Hematopoietic multipotent progenitor cell treated with erythropoietin and hydrocortisone succinate and interleukin-3 and kit ligand, for 17 days (in vitro differentiated cells): ENCODE measurements at places on chromosomes 3 and 15.

GRCh38 chr3:125072301-125072700 lies 16.5 kb upstream of the HEG1 start:
- DNase-seq, result no peak

GRCh38 chr3:64464955-64465354 lies 222.8 kb downstream of the ADAMTS9 start:
- no peak for DNase-seq

DNA sequence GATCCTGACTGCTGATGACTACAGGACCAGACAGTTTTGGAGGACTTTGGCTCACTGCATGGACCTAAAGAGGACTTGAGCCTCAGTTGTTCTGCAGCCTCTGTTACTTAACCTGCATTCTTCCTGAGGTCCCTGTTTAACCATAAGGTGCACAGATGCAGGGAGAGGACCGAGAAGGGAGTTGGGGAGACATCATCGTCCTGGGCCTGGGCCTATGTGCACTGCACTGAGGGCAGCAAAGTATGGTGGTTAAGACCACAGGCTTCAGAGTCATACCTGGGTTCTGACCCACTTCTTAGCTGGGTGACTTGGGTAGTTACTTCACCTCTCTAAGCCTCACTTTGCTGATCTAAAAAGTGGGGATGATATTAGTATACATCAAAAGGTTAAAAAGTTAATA lies 21.9 kb downstream of the KY start:
- DNase-seq, result no peak

GRCh38 chr3:51539291-51539941 lies 897 bp downstream of the RAD54L2 start:
- no peak for DNase-seq

DNA sequence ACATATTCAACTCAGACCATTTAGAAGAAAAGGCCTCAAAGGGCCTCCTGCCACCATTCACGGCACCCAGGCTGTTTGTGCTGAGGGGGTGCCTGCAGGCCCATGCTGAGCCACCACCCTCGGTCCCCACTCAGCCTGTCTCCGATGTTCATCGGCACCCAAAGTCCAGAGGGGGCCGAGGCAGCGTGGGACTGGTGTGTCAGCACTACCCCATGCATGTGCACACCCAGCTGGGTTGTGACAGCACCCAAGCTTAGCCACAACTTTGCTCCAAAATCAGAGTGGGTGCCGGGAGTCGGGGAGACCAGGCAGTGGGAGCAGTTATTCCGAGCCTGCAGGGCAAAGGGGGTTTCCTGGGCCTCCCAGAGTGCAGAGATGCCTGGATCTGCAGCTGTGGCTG lies 508.5 kb upstream of the ZNF717 start:
- DNase-seq, result no peak

DNA sequence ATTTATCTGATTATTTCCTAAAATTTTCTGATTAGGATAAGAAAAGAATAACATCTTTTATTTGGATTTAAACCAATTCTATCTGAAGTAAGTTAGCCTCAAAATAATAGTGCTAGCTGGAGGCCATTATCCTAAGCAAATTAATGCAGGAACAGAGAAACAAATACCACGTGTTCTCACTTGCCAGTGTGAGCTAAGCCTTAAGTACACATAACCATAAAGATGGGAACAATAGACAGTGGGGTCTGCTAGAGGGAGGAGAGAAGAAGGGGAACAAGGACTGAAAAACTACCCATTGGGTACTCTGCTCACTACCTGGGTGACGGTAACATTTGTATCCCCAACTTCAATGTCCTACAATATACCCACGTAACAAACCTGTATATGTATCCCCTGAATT lies 31.3 kb upstream of the LYSMD4 start:
- no peak for DNase-seq

DNA sequence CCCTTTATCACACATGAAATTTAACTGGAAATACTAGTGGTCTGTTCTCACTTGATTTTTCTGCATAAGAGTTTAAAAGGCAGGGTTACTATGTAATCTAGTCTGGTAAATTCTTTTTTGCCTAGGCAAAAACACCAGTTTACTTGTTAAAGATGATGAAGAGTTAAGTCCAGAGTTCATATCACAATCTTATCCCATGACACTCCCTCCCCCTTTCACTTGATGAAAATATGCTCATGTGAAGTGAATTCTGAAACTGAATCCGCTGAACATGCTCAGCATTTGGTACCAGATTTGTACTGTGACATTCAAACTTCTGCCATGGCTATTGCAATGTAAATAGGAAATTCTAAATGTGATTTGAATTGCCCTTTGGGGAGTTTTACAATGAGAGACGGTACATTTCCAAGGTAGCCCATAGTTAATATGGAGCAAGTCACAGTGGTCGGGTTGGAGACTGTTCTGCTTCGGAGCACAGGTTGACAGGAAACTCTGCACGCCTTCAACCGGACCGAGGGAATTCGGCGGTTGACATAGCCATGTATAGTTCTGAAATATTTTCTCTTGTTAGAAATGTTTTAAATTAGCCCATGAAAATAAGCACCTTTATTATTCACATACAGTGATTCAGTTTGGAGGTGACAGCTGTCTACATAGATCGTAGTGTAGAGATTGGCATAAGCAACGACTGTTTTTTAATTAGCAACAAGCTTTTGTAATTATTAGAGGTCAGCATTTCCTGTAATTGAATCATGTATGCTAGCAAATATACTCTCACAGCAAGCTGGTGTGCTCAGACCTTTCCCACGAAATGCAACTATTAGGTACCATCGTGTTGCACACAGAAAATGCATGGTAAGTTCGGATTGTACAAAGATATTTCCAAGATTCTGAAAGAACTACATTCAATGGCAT lies 768.6 kb upstream of the GOLIM4 start:
- no peak for DNase-seq

DNA sequence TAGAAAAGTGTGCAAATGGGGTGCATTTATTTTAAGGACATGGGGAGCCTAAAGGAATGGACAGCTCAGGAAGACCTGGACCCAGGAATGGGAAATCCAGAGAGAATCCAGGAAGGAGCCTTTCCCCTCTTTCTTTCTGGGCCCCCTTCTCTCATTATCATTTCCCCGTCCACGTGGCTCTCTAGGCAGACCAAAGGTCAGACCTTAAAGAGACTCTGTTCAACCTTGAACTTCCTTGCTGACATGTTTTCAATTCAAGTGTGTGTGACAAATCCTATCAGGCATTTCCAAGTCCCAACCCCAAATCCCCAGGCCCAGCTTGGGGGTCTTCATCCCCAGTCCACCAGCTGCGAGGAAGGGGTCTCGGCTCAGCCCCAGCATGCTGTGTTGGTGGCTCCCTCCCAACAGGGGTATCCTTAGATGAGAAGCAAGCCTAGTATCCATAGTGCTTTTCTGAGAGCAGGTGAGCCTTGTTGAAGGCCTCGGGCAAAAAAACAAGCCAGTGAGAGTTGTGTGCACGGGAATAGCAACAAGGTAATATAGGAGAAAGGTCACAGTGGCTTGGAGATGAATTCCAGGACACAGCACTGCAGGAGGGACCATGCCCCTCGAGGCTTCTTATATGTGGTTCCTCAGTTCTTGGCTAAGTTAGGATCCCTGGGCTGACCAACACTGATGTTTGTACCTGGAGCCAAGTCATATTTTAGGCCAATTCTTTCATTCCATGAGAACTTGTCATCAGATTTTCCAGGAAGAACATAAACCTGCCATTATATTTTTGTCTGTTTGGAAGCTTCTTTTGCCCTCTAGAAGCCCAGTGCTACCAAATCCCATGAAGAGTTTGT lies 130.0 kb downstream of the ASB7 start:
- no peak for DNase-seq

GRCh38 chr3:157134620-157135191 lies 25.2 kb downstream of the CCNL1 start:
- DNase-seq, result no peak

GRCh38 chr3:126982471-126983175 lies at the start of gene PLXNA1:
Gene PLXNA1, plus strand, starts transcription at chr3:126983115. Its CDS starts 5,479 bp downstream, at chr3:126988594.
- peak; percentile 86 for DNase-seq

- no peak for DNase-seq
These were observed 1.2 kb downstream of the GP5 start for GRCh38 chr3:194397757-194398312.

DNA sequence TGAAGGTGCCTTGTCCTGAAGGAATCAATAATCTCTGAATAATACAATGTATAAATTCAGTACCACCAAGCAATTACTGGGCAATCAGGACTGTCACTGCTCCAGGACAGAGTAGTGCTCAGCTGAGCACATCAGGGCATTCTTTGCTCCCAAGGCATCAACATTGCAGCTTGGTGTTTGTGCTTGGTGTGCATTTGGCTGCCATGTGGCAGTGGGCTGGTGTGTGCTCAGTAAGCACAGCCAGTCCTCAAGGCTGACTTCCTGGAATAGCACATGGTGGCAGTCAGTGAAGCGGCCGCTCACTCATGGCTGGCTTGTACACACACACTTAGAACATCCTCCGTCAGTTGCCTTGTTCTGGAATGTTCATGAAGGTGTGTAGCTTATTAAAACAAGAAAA lies 217.0 kb downstream of the EPHB1 start:
- DNase-seq, result no peak

DNA sequence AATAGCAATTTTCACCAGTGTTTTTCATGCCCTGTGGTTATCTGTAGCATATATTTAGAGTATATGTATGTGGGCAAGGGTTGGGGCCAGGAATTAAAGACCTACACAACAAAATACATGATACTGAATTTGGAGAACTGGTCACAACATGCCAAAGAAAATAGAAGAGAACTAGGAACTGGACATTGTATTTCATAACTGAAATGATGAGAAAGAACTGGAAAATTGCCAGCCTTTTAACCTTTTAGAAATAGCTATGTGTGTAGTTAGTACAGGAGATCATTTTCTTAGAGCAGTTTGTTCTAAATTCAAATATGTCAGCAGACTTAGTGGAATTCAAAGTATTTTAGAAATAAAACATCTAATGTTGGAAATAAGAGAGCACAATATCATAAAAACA lies 227.1 kb upstream of the CGNL1 start:
- no peak for DNase-seq

DNA sequence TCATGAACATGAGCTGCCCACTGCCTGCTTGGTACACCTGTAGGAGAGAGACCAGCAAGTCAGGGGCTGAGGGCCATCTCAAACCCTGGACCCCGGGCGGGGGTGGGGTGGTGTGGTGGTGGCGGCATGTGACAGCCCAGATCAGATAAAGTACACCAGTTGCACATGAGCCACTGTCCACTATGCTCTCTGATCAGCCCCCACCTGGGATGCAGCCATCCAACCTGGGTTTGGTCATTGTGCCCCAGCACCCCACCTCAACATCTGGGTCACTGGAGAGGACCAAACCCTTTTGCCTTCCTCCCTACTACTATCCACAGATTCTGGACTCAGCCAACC lies 3.0 kb upstream of the NCKIPSD start:
- no peak for DNase-seq

DNA sequence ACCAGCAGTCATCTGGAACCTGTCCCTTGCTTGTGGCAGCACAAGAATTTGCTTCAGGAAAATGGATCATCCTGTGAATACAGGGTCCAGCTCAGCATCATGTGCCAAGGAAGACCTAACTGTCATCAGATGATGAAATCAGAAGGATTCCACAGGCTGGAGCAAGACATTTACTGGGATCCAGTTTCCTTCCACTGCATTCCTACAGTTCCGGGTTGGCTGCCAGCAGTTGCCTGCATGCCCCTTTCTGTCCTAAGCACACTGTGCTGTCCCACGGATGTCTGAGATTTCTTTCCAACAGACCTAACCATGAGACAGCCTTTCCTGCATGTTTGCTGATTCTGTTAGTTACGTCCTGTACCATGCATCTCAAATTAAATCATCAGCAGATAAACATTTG lies 140.7 kb downstream of the IMPG2 start:
- no peak for DNase-seq

- no peak for DNase-seq
These were observed 217.4 kb upstream of the ATP11B start for GRCh38 chr3:182575941-182576340.

DNA sequence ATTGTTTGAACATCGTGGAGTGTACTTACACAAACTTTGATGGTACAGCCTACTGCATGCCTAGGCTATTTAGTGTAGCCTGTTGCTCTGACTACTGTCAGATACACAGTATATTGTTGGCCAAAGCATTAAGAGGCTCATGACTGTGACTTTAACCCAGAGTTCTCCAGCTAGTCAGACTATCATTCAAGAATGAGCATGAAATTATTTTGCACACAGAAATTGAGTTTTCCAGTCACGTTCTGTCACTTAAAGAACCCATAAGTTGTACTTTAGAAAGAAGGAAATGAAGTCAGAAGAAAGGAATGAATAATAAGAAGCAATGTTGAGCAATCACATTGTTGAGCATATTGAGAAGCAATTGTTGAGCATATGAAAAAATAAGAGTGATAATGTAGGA lies 37.6 kb upstream of the SLC22A13 start:
- no peak for DNase-seq

DNA sequence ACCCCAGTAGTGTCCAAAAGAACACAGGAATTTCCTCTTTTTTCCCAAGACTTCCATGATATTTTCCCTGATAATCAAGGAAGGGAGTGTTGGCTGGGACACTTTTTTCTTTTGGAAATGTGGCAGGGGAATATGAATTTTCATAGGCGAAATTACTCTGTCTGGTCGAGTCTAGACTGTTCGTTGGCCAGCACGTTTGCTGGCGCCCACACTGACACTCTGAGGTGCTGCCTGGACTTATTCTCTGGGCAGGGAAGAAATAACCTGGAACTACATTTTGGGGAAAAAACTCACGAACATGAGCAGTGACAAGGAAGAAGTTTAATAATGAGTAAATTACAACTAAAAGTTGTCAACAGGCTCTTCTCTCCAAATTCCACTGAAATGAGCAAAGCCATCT lies 209.3 kb upstream of the CTDSPL start:
- no peak for DNase-seq

- DNase-seq, result no peak
These were observed 6.1 kb upstream of the CMTM6 start for GRCh38 chr3:32508711-32509110.

- no peak for DNase-seq
These were observed 1447.4 kb upstream of the ALCAM start for GRCh38 chr3:103919327-103919726.
